ENCODE measurements at places on chromosomes 7 and 10.

DNA sequence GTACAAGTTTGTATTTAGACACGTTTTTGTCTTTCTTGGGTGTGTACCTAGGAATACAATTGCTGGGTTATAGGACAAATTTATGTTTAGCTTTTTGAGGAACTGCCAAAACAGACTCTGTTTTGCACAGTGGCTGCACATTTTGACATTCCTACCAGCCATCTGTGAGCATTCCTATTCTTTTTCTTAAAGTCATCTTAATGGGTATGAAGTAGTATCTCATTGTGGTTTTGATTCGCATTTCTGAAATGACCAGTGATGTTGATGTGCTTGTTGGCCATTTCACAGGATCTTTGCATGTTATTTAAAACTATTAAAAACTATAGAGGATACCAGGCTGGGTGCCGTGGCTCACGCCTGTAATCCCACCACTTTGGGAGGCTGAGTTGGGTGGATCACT, 32.6 kb upstream of the IL15RA start:
- DNase-seq = no peak

DNA sequence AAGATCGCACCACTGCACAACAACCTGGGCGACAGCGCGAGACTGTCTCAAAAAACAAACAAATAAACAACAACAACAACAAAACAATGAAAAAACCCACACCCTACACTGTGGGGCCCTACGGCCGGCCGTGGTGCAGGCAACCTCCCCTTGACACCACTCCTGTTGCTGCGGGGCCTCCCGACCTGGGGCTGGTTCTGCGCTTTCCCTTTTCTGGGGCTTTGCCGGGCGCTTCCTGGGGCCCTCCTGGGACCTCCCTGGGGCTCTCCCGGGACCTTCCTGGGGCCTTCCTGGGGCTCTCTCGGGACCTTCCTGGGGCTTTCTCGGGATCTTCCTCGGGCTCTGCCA, 46.6 kb downstream of the INSIG1 start:
- no peak for DNase-seq

DNA sequence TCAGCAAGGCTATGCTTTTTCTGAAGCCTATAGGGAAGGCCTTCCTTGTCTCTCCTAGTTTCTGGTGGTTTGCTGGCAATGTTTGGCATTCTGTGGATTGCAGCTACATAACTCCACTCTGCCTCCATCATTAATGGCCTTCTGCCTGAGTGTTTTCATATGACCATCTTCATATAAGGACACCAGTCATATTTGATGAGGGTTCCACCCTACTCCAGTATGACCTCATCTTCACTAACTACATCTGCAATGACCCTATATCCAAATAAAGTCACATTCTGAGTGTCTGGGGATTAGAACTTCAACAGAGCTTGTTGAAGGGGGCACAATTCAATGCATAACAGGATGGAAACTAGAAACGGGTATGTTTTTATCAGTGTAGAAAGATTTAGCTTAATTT, 22.1 kb downstream of the CAV1 start:
- DNase-seq = no peak

DNA sequence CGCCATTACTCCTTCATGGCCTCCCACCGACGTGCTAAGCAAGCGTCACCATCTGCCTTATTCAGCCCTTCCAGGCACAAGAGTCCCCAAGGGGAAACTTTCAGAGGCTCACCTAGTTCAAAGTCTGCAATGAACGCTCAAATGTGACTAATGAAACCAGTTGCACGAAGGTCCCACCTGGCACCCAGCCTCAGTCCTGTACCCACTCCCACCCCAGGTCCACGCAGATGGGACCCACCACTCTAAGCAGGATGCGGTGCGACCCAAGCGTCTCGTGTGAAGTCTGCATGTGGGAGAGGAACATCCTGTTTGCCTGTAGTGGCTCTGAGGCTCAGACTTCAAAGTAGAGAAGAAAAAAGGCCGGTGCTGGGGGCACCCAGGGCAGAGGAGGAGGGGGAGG, 40.3 kb downstream of the RGS10 start:
- no peak for DNase-seq

- no peak for DNase-seq
Measured at GRCh38 chr7:104133238-104133637, 74.6 kb downstream of the ORC5 start.

DNA sequence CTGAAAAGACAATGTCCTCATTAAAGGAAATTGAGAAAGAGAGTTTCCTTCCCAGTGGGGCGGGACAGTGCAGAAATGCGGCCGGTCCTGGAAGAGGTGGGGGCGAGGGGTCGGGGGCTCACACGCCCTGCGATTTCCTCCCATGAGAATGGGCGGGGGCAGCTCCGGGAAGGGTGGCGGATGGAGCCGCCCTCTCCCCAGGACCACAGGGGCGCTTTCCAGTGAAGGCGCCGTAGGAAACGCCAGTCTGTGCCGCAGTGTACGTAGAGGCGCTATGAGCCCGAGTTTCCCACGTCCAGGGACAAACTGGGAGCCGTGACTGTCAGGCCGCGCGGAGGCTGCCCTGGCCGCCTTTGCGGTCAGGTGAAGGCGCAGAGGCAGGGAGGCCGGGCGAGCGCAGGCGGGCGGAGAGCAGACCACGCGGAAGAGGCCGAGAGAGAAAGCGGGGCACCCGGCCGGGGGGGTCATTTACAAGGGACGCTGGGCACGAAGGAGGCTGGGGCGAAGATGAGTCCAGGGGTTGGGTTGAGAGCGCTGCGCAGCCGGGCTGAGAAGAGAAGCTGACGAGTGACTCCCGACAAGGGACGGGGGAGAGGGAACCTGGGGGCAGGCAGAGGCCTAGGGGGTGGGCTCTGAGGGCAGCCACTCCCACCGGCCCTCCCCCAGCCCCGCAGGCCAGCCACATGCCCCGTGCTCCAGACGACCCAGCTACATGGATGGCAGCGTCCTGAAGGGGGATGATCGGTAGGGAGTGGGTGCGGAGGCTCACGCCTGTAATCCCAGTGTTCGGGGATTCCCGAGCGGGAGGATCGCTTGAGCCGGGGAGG, 45.0 kb downstream of the ALOX5 start:
- peak; percentile 82 for DNase-seq

DNA sequence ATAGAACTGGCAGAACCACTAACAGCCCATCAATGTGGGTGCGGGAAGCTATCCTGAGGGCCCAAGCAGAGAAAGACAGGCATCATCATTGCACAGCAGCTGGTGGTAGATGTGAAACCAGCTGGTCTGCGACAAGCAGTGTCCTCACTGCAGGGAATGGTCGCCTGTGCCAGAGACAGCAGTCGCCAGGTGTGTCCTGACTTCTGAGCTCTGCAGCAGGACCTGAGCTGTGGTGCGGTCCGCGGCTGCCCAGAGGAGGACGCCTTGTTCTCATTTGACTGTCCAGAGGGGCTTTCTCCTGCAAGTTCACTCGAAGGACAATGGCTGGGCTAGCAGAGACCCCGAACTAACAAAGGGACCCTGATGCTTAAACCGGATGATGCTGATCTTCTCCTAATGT, 97.4 kb downstream of the LRRC18 start:
- no peak for DNase-seq

- no peak for DNase-seq
Measured at GRCh38 chr10:4239186-4239585, 454.2 kb upstream of the KLF6 start.

- DNase-seq = no peak
Measured at GRCh38 chr10:21019436-21019835, 122.3 kb upstream of the NEBL start.

GRCh38 chr10:2760736-2761135, 306.6 kb upstream of the PFKP start:
- DNase-seq = no peak

- DNase-seq = no peak
Measured at GRCh38 chr10:102396317-102396650, 779 bp downstream of the NFKB2 start.

GRCh38 chr10:49176310-49177268, 11.6 kb downstream of the TMEM273 start:
- DNase-seq = no peak

- DNase-seq = no peak
Measured at GRCh38 chr7:38054199-38054598, 123.8 kb upstream of the STARD3NL start.
